COR-L47 (cell line): ENCODE measurements at places on chromosomes 1 and 21.

DNA sequence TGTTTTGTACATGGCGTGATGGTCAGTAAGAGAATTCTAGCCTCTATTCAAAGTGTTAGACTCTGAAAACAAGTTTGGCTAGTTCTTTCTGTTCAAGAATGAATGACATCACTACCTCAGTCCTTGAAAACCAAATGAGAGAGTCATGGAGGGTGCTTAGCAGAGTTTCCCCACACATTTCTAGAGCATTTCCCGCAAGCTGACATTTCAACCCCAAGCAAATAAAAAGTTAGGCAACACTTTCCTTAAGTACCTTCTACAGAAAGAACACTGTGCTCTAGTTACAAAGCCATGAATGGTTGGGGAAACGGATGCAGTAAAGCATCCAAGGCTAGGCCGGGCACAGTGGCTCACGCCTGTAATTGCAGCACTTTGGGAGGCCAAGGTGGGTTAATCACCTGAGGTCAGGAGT lies 47.9 kb upstream of the SLC44A3 start:
- no peak for DNase-seq

GRCh38 chr1:155912056-155912536 lies 947 bp upstream of the RIT1 start:
- no peak for DNase-seq

GRCh38 chr1:112092656-112093371 lies 103.3 kb upstream of the KCND3 start:
- DNase-seq = no peak

- DNase-seq = peak; percentile 28
Observed at GRCh38 chr1:168321945-168322344, 41.3 kb downstream of the TBX19 start.

DNA sequence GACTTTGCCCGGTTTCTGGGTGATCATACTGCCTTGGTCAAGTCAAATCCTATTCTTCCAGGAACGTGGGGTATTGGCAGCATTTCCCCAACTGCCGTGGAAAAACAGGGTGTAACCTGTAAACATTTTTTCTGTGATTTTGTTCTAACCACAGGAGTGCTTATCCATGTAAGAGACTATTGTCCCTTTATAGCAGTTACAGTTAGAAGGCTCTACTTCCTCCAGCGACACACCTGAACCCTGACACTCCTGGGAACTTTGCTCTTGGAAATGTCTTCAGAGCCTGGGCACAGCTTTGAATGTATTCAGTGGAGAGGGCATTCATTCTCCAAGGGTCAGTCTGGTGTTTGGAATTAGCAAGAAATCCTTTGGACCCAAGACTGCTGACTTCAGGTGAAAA lies 26.4 kb upstream of the ARHGEF10L start:
- no peak for DNase-seq

DNA sequence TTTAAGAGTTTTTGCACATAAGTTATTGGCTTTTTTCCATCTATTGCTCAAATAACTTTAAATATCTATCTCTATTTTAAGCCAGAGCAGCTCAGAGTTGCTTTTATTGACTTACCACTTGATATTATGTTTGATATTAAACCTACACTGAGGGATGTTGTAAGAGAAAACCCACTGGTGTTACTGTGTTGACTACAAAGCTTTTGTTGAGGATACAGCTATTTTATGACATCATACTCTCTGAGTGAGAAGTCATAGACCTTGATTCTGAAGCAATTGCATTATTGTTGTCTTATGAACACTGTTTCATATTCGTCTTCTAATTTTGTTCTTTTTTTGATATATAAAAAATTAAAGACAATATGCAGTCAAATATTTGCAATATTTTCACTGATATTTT lies 560.4 kb downstream of the PTBP2 start:
- DNase-seq = no peak

- DNase-seq = peak; percentile 84
Observed at GRCh38 chr1:30911059-30911954, 2.7 kb upstream of the SDC3 start.

GRCh38 chr1:16204634-16205333 lies 7.7 kb downstream of the ARHGEF19 start:
- peak; percentile 42 for DNase-seq

GRCh38 chr1:159067699-159068621 lies 8.6 kb downstream of the AIM2 start:
- no peak for DNase-seq

DNA sequence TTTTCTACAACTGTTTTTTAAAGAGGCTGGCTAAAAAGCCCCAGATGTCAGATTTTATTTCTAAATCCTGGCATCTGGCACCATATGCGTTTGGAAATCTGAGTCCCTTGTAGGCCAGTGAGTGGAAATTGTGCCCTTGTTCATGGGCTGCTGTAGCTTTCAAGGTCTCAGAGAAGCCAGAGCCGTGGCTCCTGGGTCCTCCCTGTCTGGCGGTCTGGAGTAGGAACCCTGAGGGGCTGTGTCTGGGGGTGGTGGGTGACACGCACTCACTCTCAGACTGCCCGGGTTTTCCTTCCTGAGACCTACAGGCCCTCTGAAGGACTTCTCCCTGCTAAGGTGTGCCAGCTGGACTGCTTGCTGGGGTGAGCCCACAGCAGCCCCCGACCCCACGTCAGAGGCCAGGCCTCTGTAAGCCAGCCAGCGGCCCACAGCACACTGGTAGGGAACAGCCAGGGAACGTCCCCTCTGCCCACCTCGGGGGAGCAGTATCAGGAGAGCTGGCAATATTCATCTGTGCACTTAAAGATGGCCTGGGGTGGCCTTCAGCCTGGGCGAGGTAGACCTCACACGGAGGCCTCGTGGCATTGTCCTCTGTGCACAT lies 151.5 kb downstream of the PEX14 start:
- no peak for DNase-seq

DNA sequence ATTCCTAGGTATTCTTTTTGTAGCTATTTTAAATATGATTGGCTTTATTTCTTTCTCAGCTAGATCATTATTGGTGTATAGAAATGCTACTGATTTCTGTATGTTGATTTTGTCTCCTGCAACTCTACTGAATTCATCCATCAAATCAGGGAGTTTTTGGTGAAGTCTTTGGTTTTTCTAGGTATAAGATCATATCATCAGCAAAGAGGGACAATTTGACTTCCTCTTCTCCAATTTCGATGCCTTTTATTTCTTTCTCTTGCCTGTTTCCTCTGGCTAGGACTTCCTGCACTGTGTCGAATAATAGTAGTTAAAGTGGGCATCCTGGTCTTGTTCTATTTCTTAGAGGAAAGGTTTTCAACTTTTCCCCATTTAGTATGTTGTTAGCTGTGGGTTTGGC lies 27.5 kb upstream of the PRKACB start:
- DNase-seq = no peak

DNA sequence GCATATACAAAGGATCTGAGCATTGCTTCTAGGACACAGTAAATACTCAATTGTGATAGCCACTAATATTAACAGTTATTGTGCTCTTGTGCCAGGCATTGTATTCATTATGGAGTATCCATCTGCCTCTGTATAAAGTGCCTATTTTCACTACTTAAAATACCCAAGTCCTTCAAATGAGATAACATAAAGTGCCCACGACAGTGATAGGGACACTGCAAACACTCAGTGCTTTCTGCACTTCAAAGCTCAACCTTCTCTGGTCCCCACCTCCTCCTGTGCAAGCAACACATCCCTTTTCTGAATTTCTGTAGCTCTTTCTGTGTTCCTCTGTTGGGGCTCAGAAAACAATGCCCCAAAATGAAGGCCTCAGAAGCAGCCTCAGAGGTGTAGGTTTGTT lies 6.6 kb upstream of the DDAH1 start:
- no peak for DNase-seq

DNA sequence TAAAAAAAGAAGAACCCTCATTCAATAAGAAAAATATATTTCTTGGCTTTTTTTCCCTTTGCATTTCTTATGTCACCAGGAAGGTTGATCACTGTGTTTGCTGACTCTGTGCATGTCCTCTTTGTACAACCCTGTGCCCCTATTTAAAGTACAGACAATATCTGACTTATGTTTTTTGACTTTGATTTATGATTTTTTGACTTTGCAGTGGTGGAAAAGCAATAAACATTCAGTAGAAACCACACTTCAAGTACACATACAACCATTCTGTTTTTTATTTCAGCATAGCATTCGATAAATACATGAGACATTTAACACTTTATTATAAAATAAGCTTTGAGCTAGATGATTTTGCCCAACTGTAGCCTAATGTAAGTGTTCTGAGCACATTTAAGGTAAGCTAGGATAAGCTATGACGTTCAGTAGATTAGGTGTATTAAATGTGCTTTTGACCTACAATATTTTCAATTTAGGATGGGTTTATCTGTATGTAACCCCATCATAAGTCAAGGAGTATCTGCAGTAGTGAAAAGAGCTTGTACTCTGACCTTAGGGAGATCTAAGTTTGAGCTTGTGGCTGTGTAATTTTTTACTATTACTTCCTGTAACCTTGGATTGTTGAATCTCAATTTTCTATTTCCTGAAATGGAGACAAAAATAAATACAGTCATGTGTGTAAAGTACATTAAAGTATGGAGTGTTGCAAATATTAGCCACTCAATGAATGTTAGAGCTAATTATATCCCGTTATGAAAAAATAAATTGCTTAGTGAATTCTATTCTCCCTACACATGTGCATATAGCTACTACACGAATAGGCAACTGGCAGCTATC lies 1.2 kb downstream of the RNASEL start:
- no peak for DNase-seq

DNA sequence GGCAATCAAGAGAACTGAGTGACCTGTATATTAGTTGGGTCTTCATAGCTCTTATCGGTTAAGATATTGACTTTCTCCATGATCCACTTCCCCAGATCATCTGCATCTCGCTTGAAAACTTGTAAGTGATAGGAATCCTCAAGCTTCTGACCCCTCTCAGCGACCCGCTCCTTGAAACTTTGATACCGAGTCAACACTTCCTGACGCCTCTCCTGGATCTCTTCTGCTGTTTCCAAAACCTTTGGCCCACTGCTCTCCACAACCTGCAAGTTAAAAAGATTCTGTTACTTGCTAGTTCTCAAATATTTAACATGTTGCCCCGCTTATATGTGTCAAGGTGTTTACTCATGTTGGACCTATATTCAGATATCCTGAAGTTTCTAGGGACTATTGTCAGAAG lies 1.4 kb downstream of the SPTA1 start:
- no peak for DNase-seq

GRCh38 chr1:29986986-29987385 lies 736.4 kb downstream of the MATN1 start:
- DNase-seq = no peak

DNA sequence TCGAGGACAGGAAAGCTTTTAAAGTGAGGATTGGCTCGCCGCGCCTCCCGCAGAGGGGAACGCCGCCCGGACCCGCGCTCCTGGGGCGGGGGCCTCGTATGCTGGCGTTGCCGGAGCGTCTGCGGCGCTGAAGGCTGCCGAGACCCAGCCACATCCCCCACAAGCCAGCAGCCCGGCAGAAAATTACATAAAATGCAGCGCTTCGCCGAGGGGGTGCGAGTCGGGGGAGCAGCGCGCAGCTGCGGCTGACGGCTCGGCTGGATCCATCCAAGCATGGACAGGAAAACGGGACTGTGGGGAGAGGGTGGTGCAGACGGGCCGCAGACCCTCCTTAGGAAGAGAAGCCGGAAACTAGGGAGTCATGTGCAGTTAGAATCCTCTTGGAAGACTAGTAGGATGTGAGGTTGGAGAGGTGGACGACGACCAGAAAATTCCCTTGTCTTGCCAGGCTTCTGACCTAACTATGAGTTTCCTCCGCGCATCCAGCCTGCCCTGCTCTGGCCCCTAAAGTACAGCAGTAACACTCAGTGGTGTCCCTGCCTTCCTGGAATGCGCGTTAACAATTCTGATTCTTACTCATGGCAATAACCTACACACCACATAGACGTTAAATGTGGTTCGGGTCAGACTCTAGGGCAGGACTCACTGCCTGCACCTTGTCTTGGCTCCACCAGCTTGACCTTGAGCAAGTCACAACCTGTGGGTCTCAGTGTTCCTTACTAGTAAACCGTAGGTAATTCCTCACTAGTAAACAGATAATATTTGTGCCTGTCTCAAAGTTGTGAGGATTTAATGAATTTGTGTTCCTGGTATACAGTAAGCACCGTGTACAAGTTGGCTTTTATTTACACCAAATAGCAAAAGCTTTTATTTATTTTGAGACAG lies 953 bp upstream of the BRWD1 start:
- DNase-seq = peak; percentile 43

DNA sequence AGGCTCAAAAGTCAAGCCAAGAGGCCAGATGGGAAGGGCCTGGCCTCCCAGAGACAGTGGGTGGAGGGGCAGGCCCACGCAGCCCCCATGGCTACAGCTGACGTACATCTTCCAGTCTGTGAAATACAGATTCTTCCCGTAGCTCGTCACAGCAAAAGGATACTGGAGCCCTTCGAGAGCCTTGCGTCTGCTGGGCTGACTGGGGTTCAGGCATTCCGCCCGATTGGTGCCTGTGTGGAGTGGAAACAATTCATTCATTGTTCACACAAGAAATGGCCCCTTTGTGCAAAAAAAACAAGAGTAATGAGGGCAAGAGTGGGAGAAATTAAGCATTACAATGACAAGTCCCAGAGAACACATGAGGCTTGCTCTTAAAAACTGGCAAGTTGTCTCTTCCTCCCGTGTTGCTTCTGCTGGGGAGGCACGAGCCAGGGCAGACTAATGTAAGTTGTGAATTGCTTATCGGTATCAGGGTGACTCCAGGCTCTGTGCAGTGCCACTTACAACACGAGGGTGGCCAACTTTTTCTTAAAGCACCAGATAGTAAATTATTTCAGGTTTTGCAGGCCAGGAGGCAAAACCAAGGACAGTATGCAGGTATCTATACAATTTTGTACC lies 85.1 kb downstream of the NID1 start:
- DNase-seq = no peak

DNA sequence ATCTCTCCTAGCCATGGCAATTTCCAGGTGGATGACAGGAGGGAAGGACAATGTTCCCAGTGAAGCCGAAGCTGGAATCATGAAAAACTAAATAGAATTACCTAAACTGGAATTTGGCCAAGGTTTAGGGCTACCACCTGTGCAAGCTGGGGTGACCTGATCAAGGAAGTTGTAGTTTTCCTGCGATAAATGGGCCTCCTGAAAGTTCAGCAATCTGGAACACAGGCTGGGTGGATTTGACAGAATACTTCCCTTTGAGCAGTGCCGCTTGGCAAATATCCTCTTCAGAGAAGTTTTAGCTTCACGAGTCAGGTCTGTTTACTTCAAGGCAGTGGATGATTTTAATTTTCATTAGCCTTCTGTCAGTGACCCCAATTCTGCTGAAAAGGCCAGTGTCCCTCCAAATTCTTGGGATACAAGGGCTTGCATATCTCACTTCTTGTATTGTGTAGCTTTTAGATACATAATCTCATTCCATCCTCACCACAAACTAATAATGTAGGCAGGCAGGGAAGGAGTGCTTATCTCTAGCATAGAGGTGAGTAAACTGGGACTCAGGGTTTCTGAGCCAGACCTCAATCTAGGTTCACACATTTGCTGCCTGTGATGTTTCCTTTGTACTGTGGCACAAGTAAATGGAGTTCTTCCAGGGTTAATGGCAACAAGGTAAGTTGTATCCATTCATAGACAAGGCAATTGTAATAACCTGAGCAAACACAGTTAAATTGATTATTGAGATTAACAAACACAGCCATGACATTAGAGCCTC lies 349.4 kb downstream of the NUF2 start:
- DNase-seq = no peak
